NCI-H2227 treated with DMSO at 0.1 percent for 48 hours (cell line): ENCODE measurements at places on chromosomes 1 and 21.
A peak's percentile ranks its signal among the peaks of the same experiment; 100 is the strongest.

- DNase-seq = no peak
Observed at GRCh38 chr1:58893257-58893869, 109.5 kb upstream of the JUN start.

DNA sequence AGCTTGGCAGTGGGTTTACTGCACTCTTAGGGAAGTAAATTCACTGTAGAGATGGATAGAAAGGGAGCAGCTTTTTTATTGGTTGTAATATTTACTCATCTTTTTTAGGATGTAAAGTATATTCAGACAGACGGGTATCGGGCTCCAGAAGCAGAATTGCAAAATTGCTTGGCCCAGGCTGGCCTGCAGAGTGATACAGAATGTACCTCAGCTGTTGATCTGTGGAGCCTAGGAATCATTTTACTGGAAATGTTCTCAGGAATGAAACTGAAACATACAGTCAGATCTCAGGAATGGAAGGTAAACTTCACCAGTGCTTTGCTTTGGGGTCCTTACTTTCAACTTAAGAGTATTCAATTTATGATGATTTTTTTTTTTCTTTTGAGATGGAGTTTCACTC is 3.2 kb downstream of the UHMK1 start:
- no peak for DNase-seq

DNA sequence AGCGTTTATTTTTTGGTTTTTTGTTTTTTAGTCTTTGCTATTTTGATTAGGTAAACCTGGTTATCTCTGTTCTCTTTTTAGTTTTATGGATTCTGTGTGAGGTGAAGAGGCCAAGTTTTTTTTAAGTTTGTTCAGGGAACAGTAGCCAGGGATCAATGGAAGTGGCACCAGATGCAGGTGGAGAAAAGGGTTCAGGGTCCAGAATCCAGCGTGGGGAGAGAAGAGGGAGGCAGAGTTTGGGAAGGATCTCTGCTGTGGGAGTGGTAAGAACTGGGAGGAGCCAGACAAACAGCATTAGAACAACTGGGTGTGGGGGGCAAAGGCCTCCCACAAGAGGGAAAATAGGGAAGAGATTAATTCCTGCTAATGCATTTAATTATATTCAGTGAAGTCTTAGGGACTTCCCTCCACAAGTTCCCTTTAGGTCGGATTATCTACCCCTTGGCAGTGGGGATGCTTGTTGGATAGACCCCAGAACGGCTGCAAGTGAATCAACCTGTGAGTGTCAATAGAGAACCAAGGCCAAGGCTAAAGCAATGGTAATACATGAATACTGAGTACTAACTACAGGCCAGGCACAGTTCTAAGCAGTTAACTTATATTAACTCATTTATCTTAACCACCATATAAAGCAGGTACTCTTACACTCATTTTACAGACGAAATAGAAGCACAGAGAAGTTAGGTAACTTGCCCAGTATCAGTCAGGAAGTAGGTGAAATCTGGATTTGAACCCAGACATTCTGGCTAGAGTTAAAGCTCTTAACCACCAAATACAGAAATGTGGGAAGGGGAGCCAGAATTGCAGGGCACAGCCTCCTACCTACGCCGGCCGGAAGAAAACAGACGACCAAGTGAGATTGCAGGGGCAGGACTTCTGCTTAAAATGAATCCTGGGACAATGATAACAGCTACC is 498 bp downstream of the GNAT2 start:
- DNase-seq = no peak

DNA sequence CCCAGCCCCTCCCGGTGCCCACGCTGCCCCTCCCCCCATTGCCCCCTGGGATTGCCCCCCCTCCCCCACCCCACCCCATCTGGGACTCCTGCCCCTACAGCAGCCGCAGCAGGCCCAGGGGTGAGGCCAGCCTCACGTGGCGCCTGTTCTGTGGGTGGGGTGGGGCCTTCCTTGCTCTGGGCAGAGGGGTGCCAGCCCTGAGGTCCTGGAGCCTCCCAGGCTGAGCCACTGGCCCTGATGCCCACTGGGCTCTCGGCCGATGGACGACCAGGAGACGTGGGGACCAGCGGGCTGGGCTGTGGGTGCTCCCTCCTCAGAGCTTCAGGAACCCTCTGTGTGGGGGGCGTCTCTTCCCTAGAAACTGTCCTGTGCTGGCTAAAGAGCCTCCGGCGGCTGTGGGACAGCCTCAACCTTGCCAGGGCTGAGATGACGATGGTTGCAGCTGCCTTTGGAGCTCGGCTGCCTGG is 5.8 kb upstream of the C1orf159 start:
- DNase-seq = no peak

DNA sequence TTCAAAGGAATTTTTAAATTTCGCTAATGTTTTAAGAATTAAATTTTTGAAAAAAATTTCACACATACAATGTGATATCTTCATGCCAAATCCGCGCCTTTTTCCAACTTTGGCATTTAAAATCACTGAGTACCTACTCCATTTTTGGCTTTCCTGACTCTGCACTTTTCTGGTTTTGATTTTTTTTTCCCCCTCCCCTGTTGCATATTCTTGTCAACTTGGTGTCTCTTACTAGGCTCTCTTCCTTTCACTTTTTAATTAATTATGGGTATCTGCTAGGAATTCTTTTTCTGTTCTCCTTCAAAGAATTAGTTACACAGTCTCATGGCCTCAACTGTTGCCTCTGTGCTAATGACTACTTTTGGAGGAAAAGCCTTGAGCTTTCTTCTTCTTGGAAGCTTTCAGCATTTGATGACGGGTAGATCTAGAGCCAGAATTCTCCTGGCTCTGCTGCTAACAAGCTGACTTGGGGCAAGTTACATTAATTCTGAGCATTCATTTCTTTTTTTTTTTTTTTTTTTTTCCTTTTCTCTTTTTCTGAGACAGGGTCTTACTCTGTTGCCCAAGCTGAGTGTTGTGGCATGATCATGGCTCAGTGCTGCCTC is 1.8 kb downstream of the AGL start:
- no peak for DNase-seq

GRCh38 chr1:112393631-112393974 is 2.4 kb upstream of the CTTNBP2NL start:
- DNase-seq = no peak

- no peak for DNase-seq
Observed at GRCh38 chr1:110233861-110234260, 23.7 kb downstream of the KCNC4 start.

- DNase-seq = peak; percentile 48
Observed at GRCh38 chr1:41242342-41243078, 404 bp upstream of the SCMH1 start.

DNA sequence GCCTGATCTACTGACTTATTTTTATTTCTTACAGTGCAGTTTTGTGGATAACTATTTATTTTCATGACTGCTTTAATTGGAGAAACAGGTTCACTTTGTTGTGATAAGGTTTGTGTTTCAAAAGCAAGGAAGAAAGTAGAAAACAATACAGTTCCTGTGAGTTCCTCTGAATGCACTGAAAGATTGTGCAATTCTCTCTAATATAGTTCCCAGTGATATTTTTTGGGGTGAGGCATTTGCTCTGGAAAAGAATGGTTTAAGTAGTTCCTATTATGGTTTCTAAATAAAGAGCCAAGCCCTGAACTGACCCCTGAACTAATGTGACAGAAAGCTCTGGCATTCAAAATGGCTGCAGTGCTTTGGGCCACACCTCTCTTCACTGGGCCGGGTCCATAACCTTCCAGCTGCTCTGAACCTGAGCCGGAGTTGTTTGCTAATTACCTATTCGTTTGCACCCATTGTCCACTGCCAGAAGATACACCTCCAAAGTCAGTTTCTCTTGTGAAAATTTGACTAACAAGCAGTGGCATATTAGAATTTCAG is 56.6 kb upstream of the VTCN1 start:
- DNase-seq = no peak

DNA sequence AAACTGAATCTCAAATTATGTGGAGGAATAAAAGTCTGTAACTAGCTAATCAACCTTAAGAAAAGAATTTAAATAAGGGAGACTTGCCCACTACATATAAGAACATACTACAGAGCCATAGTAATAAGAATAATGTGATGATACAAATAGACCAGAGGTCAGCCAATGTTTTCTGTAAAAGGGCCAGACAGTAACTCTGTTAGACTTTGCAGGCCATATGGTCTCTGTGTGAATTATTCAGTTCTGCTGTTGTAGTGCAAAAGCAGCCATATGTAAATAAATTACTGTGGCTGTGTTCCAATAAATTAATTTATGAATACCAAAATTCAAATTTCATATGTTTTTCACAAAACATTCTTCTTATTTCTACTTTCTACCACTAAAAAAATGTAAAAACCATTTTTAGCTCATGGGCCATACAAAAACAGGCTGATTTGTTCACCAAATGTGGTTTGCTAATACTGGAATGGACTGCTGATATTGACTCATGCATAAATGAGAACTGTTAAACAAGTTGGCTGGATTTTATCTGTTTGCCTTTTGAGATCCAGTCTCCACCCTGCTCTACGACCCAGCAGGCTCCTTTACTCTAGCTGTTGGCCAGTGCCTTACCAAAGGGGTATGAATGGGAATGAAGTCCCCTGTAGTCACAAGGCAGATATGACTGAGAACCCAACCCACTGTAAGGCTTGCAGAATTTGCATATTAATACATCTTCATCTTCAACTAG is 98.2 kb upstream of the ZNHIT6 start:
- no peak for DNase-seq

DNA sequence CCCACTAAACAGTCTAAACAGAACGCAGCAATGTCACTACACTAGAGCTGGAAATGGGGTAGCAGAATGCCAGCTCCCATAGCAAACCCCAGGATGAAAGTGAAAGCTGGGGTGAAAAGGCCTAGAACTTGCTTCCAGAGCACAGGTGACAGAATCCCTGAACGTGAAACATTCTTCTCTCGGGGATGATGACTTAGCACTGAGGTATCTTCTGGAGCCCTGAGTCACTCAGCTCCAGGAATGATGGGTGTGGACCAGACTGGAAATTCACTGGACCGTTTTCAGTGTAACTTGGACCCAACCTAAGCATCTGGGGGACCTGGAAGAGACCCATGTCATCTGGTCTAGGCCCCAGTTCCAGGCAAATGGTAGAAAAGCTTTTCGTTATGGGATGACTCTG is 108.9 kb downstream of the CDC7 start:
- no peak for DNase-seq

GRCh38 chr1:43383449-43383848 is 6.2 kb downstream of the MED8 start:
- no peak for DNase-seq

DNA sequence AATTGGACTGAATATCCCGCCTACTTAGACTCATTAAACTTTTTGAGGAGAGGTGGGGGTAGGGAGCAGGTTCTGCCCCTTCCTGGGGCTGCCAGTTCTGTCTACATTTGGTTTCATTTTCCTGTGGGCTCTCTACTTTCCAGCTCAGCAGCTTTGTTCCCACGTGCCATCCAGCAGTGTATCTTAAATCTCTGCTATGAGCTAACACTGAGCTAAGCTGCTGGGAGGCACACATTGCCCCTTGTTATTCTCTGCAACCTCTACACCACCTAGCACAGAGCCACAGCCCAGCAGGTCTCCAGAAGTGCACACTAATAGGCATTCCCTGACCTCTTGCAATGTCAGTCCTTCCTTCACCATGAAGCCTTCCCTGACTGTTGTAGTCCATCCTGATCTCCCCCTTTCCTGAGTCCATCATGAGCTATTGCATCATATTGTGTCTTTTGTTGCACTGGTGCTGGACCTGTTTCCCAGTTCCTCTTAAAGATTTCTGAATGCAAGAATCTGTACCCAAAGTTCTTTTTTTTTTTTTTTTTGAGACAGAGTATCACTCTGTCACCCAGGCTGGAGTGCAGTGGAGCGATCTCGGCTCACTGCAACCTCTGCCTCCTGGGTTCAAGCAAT is 28.7 kb upstream of the NRDC start:
- no peak for DNase-seq

GRCh38 chr1:33436557-33437285 is 5.8 kb upstream of the PHC2 start:
- DNase-seq = no peak

DNA sequence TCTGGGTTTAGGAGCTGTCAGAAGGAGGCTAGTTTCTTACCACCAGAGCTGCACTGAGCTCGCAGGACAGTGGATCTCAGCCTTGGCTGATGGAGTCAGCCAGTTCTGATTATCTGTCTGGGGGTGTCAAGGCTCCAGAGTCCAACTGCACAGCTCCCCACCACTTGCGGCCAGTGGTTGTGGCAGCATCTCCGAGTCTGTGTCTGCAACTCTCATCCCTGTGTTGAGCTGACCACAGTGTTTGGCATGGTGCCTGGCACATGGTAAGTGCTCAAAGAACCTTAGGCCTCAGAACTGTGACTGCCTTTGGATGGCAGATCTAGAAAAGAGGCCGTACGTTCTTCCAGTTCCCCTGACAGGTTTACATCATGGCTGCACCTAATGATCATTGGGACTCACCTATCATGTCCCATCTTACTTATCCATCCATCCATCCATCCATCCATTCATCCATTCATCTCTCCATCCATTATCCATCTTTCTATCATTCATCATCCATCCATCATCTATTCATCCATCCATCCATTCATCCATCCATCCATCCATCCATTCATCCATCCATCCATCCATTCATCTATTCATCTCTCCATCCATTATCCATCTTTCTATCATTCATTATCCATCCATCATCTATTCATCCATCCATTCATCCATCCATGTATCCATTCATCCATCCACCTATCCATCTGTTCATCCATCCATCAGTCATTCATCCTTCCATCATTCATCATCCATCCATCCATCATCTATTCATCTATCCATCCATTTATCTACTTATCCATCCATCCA is 114.5 kb downstream of the CRYAA start:
- no peak for DNase-seq

GRCh38 chr1:200483491-200484143 is 73.8 kb upstream of the ZNF281 start:
- DNase-seq = peak; percentile 41

DNA sequence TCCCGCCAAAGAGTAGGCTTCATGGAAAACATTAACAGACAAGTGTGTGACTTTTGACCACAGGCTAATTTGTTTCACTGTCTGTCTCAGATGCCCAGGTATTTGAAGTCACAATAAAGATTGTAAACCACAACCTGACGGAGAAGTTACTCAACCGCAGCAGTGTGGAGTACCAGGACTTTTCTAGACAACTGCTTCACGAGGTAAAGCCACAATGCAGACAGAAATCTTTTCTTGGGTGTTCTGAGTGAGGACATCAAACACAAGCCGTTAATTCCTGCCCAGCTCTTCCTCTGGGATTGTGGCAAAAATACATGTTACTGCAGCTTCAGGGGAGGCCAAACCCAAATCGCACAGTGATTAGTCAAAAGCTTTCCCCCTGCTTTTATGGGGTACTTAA is 31.0 kb downstream of the UMODL1 start:
- no peak for DNase-seq

- DNase-seq = no peak
Observed at GRCh38 chr1:201859424-201859823, 29.3 kb upstream of the SHISA4 start.

DNA sequence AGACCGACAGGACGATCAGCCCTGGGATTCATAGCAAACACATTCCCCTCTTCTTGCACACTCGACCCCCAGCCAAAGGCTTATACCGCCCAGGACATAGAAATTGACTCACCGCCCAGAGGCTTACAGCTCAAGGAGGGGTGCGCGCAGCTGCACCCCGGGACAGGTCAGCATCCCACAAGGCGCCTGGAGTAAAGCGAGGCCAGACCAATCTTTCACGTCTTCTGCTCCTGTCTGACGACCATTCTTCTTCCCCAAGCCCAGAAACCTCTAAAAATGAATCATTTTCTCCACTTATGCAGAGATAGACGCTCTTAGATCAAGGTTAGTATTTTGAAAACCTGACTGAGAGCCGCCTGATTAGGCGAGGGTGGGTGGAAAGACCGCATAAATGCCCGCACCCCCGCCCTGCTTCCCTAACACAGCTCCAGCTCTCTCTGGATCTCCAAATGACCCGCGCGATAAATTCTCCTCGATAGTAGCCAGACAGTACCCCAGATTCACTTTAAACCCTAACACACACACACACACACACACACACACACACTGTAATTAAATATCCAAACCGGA is 1.9 kb upstream of the LHX8 start:
- no peak for DNase-seq
